ENCODE measurements at places on chromosomes 2 and 18.
A peak's percentile ranks its signal among the peaks of the same experiment; 100 is the strongest.

DNA sequence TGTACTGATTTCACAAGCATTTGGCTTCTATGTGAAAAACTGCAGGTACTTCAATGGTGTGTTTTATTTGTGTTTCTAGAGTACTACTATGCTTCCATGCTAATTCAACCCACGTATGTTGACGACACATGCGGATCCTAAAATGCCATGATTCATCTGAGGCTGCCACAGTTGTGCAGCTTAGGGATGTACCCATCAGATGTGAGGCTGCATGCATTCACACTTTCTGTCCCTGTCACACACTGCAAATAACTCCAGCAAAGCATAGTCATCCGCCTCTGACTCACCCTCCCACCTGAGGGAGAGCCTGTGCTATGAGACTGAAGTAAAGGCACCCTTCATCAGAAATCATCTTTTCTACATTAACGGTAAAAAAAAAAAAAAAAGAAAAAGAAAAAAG is 22.1 kb upstream of the SERTAD2 start:
- DNase-seq: no peak

- DNase-seq: no peak
Measured at GRCh38 chr18:40932862-40933261, 1022.2 kb upstream of the PIK3C3 start.

GRCh38 chr18:43934322-43934721 is 657.0 kb upstream of the SYT4 start:
- no peak for DNase-seq

DNA sequence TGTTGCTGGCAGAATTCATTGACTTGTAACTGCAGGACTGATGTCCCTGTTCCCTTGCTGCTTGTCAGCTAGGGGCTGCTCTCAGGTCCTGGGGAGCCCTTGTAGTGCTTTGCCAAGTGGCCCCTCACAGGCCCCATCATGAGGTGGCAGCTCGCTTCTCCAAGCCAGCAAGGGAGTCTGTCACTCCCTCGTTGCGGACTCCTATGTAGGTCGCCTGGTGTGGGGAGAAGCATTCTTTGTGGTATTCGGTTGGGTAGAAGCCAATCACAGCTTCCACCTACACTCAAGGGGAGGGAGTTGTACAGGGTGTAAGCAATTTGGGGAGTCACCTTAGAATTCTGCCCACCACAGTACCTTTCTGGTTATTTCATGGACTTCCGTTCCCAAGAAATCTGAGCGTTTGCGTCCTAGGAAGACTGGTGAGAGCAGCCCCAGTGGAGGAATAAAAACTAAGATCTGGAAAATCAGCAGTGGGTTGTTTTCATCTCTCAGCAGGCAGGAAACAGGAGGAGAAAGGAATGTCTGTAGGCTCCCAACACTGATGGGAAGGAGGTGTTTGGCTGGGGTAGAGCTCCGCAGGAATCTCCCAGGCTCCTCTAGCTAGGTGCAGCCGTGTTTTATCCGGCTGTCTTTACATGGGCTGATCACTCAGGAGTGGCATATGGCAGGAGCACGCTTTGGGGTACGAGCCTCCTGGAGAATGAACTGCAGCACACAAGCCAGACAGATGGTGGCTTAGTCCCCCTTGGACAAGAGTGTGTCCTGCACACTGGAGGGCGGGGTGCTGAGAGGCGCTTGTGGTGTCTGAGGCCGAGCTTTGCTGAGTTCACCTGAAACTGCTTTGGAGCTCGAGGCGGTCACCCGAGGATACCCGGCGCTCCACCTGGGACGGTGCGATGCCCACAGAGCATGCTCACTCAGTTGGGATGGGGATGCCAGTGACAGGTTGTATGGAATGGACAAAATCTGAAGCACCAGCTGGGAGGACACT is 58.3 kb downstream of the LDLRAD4 start:
- DNase-seq: no peak

DNA sequence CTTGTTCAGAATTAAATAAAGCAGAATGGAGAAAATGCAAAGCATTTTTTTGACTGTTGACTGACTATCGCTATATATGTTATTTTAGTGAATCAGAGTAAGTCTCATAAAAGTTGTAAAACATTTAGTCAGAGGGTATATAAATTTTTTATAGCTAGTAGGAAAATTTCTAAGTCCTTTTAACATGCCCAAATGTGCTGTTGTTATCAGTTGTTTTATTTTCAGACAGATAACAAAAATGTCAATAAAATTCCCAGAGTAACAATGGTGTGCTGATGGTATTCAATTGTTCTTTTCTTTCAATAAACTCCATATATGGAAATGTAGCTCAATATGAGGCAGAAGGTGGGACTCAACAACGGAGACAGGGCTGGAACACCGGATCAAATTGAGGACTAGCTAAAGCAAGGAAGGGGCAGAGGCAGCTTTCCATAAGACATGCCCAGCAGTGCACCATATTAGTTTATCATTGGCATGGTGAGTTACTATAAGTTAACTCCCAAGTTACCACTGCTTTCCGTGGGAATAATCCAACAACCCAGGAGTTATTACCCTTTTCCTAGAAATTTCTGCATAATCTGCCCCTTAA is 26.6 kb downstream of the GULP1 start:
- DNase-seq: no peak

DNA sequence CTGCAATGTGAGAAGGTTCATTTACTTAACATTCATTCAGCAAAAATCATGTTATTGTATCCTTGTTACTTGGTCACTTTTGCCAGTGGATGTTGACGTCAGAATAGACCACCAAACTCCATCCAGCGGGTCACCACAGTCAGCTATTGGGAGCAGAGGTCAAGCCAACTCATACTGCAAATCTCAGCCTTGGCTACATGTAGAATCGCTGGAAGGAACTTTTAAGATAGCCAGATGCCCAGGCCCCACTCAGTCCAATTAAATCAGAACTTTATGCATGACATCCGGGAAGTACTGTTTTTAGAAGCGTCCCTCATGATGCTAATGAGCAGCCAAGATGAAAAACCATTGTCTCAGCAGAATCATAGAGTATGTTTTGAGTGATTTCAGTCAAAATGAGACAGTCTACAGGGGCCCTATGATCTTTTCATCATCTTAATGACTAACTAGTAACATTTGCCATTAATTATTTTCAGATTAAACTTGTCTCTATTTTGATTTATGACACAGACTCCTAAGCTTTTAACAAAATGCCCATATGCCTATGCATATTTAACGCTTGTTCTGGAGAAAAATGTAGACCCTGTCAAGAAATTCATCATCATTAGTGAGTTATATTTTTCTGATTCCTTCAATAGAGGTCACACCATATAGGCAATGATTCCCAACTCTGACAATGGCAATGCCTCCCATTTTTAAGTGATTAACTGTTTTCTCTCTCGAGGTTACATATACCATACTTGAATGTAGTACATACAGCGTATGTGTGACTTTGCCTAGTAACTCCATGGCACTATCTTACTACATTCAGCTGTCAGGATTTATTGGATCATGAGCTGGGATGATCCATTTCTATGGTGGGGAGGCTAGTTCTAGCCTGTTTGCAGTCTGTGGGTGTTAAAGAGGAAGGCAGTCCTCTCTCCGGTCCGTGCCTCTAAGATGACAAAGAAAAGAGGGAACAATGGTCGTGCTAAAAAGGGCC is 63.7 kb upstream of the CCBE1 start:
- no peak for DNase-seq

DNA sequence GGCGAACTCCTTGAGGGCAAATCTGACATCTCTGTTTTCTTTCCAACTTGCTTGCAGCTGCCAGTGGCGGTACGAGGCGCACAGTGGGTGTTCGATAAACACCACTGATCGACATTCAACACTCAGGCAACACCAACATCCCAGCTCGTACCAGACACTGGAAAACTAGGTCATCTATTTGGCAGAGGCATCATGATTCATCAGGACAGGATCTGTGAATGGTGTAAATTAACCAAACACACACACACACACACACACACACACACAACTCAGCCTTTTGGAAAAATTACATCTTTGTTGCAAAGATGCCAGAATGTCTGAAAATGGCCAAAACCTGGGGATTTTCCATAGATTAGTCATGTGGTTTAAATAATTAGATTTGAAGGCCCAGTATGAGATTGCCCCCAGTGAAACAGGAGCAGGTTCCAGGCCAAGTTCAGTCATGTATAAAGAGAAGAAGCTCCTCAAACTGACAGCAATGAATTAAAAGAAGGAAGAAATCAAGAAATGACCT is 150.5 kb upstream of the NCKAP5 start:
- DNase-seq: no peak

- no peak for DNase-seq
Measured at GRCh38 chr2:237456200-237456843, 30.7 kb upstream of the MLPH start.

GRCh38 chr18:7926526-7926925 is 359.4 kb downstream of the PTPRM start:
- no peak for DNase-seq

GRCh38 chr2:196307775-196308305 is 136.5 kb upstream of the STK17B start:
- no peak for DNase-seq

GRCh38 chr2:26780203-26780760 is 5.6 kb upstream of the CENPA start:
- DNase-seq: no peak

DNA sequence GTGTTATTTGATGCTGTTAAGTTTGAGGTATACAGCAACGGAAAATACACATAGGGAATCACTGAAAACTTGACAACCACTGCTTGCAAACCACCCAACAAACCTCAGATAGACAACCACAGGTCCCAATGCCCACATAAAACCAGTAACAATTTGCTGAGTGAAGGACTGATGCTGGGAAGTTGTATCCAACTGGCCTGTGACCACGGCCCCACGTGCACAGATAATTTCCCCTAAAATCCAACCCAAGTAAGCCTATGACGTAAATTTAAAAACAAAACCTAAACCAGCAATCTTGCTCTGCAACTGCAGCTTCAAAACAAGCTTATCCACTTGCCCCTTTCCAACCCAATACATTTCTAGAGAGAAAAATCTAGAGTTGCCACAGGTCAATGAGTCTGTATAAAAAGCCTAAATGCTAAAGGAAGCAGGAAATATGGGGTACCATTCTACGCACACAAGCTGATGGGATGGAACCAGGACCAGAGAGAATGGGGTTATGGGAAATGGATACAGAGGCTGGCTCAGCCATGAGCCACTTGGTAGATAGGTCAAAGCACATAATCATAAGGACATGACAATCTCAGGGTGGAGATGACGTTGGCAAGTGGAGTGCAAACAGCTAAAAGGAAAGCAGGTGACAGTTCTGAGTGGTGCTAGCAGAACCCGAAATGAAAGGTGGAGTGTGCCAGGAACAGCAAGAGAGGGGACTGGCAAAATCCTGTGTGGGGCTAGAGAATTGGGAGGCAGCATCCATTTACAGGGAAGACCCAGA is 27.8 kb upstream of the CREB1 start:
- no peak for DNase-seq

DNA sequence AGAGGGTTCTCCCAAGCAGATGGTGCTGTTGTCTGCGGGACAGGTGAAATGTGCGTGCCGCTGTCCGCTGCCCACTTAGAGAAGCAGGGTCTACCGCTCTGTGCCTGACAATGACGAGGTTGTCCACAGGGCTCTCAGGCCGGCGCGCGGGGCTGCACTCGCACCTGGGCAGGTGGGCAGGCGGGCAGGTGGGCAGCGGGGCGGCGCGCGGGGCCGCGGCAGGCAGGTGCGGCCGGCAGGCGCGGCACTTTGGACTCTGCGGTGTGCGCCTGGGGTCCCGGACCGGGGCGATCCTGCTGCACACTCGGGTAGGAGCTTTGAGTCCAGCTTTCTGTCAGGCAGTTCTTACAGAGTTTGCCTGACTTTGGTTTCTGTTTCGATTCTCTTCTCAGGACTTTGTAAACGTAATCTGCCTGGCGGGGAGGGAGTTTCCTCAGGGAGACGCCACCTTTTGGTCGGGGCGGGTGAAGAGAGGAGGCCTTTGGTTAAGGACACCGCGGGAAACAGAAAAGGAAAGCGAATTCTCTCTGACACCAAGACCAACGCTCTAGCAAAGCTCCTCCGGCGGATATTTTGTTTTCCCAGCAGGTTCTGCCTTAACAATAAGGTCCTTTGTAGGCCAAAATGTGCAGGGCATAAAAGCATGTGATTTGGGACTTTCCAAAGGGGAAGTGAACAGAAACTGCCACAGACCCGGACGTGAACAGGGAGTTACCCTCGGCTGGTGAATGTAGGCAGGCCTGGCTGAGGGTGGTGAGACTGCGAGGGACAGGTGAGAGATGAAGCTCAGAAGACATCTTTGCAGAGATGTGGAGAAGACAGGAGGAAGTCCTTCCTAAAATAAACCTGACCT is at the start of gene IFIH1:
IFIH1 (minus strand) TSS at position 357 of the 853 bp plus-strand sequence. CDS start 377 bp downstream, outside the sequence.
- peak; percentile 47 for DNase-seq

DNA sequence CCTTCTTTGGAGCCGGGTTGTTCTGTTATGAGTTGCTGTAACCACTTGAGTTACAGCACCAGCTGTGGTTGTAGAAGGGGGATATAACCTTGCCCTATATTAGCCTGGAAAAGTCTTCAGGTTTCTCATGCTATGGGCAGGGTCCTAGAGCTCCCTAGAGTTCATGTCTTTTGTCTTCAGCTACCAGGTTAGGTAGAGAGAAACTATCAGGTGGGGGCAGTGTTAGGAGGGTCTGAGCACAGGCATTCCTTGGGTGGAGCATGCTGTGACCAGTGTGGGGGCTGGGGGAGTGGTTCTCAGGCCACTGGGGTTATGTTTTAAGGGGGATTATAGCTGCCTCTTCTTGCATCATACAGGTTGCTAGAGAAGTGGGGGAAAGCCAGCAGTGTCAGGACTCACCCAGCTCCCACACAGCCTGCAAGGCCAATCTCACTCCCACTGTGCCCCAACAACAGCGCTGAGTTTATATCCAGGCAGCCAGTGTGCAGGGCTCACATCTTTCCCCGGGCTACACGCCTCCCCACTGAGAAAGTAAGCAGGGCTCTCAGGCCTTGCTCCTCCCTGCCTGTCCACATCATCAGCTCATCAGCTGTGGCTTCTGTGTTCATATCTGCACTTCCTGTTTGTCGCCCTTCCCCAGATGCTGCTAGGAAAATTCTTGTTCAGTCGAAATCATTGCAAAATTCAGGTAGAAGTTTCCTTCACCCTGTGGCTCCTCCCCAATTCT is 133.8 kb upstream of the NRXN1 start:
- DNase-seq: no peak

- DNase-seq: no peak
Measured at GRCh38 chr18:45652303-45653080, 37.2 kb downstream of the SLC14A2 start.

DNA sequence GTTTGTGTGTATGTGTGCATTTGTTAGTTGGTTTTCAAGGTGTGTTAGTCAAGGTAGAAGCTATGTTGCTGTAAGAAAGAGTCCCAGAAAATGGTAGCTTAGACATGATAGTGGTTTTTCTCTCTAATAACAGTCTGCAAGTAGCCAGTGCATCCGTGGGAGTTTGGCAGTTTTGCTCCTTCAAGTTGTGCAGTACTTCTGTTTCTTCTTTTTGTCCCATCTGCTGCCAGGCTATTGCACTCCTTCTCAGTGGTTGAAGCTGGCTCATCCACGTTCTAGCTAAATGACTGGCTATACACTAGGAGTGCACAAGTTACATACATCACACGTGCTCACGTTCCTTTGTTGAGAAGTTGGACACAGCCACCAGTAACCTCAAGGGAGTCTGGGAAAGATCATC is 134.7 kb downstream of the ASXL3 start:
- no peak for DNase-seq

GRCh38 chr18:50847192-50847591 is 27.4 kb upstream of the MRO start:
- no peak for DNase-seq

Data from progenitor cell of endocrine pancreas (in vitro differentiated cells).